Stimulated activated CD8-positive, alpha-beta memory T cell treated with anti-CD3 and anti-CD28 coated beads, Interleukin-7, amount 100 ng/mL, for 4 hours (primary cell): ENCODE measurements at places on chromosomes 2 and 18.

GRCh38 chr18:10113121-10114022 lies 199.6 kb downstream of the VAPA start:
- DNase-seq: no peak

DNA sequence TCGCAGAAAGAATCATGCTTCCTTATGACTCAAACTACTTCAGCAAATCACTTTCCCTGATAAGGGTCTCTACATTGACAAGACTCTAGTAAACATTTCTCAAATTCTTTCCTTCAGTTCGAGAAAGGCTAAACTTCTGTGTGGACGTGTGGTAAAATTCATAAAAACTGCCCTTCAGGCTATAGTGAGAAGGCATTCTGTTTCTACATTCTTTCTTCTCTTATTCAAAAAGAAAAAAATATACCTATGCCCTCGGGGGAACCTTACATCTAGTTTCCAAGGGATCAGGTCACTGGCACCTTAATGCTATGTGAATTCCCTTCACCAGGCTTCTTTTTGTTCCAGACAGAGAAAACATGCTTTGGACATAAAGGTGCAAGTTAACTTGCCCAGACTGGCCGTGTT lies 4.9 kb downstream of the VIT start:
- DNase-seq: no peak

DNA sequence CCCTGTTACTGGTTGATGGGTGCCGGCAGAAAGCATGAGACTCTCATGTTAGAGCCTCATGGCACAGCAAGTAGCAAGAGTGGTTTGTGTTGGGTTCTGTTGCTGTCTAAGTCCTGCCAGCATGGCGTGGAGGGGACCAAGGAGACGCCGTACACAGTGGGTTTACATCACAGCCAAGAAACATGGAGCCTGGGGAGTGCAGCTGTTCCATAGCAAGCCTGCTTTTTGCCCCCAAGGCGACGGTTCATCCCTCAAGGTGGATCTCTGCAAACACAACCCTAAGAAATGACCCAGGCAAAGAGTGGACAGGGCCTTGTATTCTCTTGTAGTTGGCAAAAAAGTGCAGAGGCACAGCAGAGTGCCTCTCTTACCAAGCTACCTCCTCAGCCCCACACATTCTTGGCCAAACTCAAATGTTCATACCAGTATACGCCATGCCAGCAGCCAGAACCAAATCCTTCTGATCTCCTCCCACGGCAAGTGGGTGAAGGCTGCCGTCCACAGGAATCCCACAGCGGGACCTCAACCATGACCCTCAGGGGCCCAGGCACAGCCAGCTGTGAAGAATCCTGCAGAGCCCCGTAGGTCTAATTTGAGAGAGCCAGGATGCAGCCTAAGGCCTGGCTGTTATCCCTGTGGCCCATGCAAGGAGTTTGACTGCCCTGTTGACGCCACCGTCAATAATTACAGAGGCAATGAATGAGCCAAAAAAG lies 19.0 kb downstream of the SNED1 start:
- no peak for DNase-seq

DNA sequence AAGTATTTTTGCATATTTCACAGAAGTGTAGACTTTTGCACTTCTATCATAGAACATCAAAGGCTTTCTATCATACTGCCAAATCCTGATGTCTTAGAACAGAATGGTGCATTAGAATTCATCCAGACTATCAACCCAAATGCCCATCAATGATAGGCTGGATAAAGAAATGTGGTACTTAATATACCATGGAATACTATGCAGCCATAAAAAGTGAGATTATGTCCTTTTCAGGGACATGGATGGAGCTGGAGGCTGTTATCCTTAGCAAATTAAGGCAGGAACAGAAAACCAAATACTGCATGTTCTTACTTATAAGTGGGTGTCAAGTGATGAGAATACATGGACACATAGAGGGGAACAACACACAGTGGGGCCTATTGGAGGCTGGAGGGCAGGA lies 150.2 kb downstream of the PHLPP1 start:
- no peak for DNase-seq

DNA sequence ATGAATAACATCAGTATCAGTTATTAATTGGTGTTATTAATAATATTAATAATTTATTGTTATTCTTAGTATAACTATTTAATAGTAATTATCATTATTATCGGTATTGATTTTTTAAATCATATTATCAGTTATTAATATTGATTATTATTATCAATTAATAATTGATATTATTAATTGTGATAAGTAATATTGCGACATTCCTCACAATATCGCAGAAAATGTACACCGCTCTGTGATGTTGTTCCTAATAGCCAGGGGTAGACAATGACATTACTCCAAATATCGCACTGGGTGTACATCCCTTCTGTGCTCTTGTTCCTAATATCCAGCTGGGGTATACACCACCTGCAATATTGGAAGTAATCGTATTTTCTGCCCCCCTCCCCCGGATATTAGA lies 23.3 kb upstream of the NAGK start:
- DNase-seq: no peak

DNA sequence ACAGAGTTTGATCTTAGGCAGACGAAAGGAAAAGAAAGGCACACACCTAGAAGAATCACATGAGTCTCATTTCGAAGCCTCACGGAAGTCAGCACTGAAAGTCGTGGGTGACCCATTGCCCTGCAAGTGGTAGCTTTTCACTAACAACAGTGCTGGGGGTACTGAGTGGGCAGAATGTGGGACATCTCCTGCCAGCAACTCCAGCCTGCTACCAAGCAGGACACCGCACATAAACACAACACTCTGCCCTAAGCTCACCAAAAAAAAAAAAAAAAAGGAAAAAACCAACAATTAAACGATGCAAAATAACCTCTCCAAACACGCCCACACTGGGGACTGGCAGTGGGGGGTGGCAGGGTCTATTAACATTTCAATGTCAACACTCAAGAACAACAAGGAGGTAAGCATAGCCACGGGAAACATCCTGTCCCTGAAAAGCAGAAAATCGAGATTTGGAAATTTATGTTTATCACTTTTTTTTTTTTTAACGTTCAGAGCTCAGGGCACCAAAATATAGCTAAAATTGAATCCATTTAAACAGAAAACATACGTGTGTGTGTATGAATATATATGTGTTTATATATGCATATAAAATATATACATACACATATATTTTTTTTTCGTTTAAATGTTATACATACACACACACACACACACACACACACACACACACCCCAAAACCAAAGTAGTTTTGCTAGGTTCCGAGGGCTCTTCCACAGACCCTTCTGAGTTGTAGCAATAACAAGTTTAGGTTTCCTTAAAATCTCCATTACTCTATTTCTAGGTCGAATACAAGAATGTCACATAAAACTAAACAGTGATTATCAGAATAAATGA lies 2.2 kb downstream of the INO80D start:
- DNase-seq: no peak

DNA sequence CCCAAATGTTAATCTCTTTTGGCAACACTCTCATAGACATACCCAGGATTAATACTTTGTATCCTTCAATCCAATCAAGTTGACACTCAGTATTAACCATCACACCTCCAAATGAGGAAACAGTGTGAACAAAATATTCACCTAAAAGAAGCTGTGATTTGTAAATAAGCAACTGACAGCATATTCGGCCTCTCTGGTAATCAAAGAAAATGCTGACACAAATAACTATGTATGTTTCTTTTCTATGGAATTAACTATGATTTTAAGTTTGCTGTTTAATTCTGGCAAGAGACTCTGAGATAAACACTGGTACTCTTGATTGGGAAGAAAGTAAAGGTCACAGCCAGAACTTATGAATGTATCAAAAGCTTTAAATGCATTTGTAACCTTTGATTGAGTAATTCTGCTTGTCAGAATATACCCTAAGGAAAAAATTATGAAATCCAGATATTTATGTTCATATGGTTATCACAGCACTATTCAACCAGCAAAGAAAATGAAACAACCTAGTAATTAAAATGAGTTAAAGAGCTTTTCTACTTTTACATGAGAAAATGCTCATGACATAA lies 3.6 kb upstream of the GYPC start:
- DNase-seq: no peak

GRCh38 chr2:54079331-54079730 lies 36.1 kb upstream of the ACYP2 start:
- DNase-seq: no peak

DNA sequence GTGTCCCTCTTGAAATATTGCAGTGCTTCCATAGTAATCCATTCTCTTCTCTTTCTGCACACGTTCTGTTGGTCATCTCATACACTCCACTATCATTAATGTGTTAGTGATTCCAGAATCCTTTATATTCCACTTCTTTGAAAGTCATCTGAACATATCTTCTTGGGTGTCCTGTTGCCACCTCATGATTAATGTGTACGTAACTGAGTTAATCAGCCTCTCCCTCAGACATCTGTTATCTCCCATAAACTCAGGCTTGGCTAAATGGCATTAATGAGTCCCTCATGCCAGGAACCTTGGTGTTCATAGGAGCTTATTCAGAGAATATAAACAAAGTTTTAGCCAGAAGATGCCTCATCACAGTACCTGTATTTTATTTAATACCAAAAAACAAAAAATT lies 126.4 kb downstream of the NCOA1 start:
- DNase-seq: no peak

- DNase-seq: no peak
Observed at GRCh38 chr18:63586966-63587365, at the start of gene SERPINB13. SERPINB13 (plus strand) TSS chr18:63587343; CDS start chr18:63588668, 1,325 bp downstream.

DNA sequence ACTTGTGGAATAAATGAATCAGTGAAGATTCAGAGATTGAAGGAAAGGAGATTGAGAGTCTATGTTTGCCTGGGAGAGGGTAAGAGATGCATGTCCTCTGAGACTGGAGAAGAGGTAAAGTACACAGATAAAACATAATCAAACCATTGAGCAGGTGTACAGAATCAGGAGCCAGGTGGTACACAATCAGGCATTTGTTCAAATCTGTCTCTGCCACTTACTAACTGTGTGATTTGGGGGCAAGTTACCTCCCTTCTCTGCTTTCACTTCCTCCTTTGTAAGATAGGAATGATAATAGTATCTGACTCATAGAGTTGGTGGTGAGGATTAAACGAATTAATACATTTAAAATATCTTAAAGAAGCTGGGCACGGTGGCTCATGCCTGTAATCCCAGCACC lies 94.0 kb downstream of the CDK15 start:
- DNase-seq: no peak

DNA sequence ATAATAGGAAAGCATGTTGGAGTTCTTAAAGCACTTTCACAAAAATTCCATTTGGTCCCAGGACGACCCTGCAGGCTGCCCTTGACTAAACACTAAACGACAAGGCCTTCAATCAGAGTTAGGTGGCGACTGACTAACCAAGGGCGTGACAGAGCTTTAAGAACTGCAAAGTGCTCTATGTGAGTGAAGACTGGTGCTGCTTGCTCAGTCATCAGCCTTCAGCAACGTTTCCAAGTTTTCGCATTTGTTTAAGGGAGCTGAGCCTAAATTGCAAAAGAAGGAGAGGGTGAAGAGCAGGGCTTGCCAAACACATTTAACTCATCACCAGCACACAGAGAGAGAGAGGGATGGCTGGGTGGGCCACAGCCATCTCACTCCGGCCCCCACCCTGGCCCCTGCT lies 204.7 kb upstream of the PID1 start:
- no peak for DNase-seq
